Renal cortex interstitium (tissue), 15 donors: ENCODE measurements at places on chromosomes 7 and 10.

- no peak for DNase-seq
Measured at GRCh38 chr7:43248961-43249822, 136.7 kb downstream of the HECW1 start.

DNA sequence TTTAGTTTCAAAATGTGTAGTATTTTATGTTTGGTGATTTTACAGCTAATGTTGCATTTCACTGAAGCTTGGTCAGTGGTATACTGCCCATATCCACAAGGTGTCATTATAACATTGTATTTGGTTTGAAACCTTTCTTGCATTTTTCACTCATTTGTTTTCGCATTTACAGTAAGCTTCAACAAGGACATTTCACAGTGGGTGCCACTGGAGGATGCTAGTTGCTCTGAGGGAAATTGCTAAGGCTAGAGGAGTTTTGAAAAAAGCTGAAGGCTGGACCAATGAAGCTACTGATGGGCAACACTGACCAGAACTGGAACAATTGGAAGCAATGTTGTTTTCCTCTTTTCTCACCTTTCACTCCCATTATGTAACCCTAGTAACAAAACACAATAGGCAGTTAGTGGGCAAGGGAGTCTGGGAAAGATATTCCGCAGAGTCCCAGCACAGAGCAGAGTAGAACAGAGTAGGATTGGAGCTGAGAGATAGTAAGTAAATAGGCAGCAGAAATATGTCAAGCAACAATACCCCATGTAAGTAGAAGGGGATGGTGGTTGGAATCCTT lies 23.6 kb upstream of the SRI start:
- DNase-seq = no peak

- DNase-seq = no peak
Measured at GRCh38 chr10:122495406-122496340, 34.3 kb downstream of the HTRA1 start.

GRCh38 chr10:78442836-78443550 lies 409.3 kb downstream of the RPS24 start:
- DNase-seq = no peak

DNA sequence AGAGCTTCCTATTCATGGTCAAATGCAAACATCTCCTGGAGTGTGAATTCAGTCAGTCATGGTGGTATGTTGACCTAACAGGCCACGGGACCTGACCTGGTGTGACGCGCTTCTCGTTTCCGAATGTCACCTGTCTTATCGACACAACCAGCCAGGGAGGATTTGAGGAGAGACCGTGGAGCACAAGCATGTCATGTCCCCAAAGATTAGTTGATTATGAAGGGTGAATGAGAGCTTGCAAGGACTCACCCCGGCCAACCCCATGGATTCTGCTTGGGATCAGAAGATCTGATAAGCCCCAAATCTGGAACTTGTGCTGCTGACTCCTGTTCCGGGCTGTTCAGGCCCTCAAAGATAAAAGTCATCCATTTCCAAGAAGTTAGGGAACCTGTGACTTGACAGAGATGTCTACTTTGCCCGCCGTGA lies 10.5 kb downstream of the ADRA2A start:
- no peak for DNase-seq

DNA sequence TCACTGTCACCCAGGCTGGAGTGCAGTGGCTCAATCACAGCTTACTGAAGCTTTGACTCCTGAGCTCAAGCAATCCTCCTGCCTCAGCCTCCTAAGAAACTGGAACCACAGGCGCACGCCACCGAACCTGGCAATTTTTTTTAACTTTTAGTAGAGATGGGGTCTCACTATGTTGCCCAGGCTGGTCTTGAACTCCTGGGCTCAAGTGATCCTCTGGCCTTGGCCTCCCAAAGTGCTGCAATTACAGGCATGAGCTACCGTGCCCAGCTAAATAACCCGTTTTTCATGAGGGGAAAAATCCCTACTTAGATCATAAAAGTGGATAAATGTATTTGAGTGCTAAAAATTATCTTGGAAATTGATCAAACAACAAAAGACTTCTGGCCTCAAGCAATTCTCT lies 200.5 kb upstream of the IMMP2L start:
- DNase-seq = no peak

DNA sequence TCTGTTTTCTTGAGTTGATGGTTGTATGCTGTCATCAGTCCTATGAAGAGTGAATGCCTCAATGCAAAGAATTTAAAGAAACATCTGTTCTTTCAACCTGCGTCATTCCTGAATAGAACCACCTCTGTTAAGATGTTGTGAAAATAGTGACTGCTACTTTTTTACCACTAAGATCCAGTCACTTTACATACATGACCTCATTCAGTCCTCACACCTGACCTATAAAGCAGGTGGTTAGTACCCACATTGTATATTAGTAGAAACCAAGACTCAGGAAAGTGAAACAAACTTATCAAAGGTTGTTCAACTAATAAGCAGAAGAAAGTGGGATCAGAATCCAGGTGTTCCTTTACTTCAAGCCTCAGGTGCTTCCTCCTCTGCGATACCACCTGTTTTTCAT lies 64.8 kb downstream of the ITGB8 start:
- DNase-seq = no peak

DNA sequence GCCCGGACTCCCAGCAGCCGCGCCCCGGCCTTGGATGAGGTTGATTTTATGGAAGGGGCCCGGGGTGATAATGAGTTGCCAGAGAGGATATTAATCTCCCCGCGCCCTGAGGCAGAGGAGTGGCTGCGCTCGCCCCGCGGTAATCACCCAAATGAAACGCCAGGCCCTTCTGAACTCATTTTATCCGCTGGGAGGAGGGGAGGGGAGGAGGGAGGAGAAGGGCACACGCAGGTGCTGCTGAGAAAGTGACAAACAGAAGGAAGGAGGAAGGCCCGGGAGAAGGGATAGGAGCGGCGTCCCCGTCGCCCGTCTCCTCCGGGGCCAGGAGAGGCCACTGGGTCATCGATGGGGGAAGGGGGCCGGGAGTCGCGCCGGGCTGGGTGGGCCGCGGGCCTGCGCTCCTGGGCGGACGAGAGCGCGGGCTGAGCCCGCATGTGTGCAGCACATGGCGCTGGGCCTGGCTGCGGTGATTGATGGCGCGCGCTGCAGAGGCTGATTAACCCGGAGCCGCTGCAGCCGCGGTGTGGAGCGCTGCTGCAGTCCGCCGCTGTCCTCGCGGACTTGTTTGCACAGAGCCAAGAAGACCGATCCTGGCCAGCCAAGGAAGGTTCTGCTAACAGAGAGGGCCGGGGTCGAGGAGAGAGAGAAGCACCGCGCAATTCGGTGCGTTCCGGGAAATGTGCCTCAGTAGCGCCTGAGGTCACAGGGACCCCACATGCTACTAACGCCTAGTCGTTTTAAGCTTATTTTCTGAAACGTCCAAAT lies 6.5 kb downstream of the MNX1 start:
- DNase-seq = no peak

- DNase-seq = no peak
Measured at GRCh38 chr7:22154143-22154529, 202.8 kb downstream of the RAPGEF5 start.

DNA sequence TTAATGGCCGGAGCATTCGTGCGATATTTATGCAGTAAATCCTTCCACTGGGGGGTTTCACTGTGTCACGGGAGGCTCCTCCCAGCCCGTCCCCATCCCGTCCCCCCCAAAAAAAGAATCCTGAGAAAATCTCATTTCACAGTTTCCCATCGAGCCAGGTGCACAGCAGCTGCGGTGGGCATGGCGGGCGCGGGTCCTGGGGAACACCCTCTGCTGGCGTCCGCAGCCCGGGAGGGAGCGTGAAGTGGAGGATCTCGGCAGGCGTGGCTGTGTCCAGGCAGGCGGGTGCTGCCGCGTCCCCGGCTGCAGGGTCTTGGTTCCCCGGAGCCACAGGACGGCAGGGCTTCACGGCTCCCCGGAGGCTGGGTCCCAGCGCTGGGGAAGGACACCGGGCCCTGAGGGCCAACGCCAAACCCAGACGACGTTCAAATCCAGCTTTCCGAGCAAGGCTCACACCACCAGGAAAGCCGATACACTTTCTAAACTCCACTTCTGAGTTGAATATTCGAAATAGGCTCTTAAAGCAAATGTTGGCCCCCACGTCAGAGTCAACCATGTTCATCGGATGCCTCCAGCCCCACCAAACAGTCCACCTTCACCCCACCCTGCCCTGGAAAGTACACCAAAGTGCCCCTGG lies 55.7 kb downstream of the PDGFA start:
- DNase-seq = no peak

- DNase-seq = no peak
Measured at GRCh38 chr7:6360841-6361240, 86.9 kb downstream of the DAGLB start.

- DNase-seq = no peak
Measured at GRCh38 chr10:33155720-33156638, 178.5 kb downstream of the NRP1 start.

DNA sequence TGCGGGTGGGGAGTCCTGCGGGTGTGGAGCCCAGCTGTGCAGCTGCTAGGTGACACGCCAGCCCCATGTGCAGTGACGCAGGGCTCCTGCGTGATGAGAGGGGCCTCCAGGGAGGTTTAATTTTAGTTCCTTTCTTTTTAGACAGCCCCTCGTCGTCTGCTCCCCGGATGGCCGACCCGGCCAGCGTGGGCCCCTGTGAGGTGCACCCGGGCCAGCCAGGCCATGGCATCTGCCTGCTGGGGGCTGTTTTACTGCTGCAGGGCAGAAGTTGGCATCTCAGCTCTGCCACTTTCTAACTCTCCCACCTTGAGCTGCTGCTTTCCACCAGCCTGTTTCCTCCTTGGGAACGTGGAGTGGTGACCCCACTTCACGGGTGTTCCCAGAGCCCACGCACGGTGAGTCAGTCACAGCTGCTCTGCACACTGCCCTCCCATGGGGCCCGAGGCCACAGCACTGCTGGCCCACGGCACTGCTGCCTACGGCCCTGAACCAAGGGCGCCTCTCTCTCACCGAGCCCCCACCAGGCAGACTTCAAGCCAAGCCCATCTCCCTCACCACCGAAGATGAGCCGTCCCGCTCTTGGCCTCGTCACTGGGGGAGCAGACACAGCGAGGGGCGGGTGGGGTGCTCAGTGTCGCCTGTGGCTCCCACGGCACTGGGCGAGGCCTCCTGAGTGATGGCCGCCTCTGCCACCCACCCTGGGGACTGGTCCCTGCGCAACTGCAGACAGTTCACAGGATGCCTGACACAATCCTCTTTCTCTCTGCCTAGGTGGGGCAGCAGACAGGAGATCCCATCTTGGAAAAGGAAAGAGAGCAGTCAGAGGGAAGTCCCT lies 21.3 kb downstream of the CYP2W1 start:
- no peak for DNase-seq

DNA sequence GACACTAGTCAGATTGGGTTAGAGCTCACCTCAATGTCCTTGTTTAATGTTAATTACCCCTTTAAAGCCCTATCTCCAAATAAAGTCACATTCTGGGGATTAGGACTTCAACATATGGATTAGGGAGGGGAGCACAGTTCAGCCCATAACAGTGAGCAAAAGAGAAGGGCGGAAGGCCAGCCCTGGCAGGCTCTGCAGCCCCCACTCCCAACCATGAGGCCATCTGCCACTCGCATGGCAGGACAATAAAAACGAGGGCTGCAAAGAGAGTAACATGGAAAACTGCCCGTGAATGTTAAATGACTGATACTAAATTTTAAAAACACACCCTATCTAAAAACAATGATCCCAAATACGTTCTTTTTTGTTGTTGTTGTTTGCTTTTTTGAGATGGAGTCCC lies 38.7 kb downstream of the RGS10 start:
- DNase-seq = no peak

DNA sequence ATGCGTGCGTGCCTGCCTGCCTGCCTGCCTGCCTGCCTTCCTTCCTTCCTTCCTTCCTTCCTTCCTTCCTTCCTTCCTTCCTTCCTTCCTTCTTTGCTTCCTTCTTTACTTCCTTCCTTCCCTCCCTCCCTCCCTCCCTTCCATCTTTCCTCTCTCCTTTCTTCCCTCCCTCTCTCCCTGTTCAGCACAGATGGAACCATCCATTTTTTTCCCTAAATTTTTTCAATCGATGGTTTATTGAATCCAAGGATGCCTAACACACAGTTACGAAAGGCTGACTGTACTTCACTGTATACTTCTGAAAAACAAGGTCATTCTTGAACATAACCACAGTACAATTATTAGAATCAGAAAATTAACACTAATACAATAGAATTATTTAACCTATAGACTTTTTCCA lies 53.8 kb downstream of the ABCA13 start:
- DNase-seq = no peak

GRCh38 chr10:120459185-120459584 lies 2.2 kb downstream of the PLPP4 start:
- no peak for DNase-seq

DNA sequence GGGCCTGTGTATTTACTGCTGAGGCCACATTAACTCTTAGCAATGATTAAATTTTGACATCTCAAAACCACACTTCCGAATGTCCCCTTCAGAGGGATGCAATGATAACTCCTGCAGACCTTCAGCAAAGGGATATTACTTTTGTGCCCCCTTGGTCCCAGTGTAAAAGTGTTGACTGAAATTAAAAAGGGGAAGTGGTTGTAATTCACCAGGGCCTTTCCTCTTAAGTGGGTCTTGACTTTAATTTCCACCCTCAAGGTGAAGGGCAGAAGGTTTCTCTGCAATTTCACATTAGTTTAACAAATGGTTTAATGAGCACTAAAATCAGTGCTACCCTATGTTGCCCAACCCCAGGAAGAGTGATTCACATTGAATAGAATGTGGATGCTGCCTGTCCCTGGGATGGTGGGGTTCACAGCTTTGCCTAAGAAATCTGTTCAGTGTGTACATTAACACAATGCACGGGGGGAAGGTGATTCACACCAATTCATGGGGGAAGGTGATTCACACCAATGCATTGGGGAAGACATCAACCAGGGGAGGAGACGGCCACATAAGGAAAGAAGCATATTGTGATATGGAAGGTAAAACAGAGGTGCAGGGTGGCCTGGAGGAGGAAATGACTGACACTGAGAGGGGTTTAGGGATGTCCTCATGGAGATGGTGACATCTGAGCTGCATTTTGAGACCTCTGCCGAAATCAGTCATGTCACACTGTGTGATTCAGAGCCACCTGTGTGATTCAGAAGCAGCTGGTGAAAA lies 19.4 kb upstream of the TNS3 start:
- no peak for DNase-seq

DNA sequence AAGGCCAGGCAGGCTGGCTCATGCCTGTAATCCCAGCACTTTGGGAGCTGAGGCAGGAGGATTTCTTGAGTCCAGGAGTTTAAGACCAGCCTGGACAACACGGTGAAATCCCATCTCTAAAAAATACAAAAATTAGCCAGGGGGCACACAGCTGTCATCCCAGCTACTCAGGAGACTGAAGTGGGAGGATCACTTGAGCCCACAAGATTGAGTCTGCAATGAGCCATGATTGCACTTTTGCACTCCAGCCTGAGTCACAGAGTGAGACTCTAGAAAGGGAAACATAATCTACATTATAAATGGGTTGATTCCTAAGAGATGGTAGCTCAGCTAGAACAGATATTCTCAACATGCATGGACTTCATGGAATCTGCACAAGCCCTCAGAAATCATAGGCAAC lies 6.3 kb upstream of the LIPF start:
- no peak for DNase-seq

- no peak for DNase-seq
Measured at GRCh38 chr10:102535481-102536147, 31.8 kb downstream of the SUFU start.

GRCh38 chr7:5417106-5418071 lies 6.2 kb downstream of the TNRC18 start:
- no peak for DNase-seq
